D721Med (cell line): ENCODE measurements at places on chromosomes 11 and 22.

DNA sequence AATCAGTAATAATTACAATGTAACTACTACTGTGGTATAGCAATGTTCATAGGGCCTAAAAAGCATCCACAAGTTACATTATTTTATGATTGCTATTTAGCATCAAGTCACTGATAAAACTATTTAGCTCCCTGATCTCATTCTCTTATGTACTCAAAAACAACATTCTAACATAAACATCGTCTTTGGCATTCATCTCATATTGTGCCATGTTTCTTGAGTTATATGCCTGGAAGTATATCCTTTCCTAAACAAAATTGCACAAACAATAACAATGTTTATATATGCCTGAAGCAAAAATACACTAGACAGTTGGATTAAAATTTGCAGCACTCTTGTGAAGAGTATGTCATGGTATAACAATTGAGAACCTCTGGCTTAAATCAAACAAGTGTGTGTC, 34.1 kb downstream of the HORMAD2 start:
- DNase-seq: no peak

DNA sequence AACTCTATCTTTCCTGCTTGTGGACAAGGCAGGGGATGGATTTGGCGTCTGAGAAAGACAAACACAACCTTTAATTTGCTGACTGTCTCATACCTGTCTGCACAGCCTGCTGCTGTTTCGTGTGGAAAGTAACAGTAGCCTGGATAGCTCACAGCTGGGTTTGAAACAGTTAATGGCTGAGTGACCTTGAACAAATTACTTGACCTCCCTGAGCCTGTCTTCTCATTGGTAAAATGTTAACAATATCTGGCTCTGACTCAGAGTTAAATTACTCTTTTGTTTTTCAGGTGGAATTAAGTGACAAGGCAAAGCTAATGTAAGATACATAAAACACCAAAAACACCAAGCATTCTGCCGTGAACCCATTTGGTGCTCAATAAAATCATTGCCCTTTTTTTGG, 41.1 kb upstream of the ADA2 start:
- no peak for DNase-seq

GRCh38 chr22:48665311-48665995, 1162.2 kb downstream of the BRD1 start:
- no peak for DNase-seq

GRCh38 chr11:46435679-46436078, 44.1 kb upstream of the CHRM4 start:
- DNase-seq: no peak

GRCh38 chr11:69012092-69013008, 696 bp downstream of the MRGPRF start:
- no peak for DNase-seq

- no peak for DNase-seq
These were observed 27.9 kb downstream of the PHF21B start for GRCh38 chr22:44981857-44982256.

- no peak for DNase-seq
These were observed 123.7 kb downstream of the MPPED2 start for GRCh38 chr11:30462421-30462820.

GRCh38 chr22:27593378-27593777, 208.2 kb downstream of the MN1 start:
- no peak for DNase-seq

- no peak for DNase-seq
These were observed 205.9 kb downstream of the ST3GAL4 start for GRCh38 chr11:126561327-126561893.

GRCh38 chr22:17949642-17950473, 74.5 kb downstream of the MICAL3 start:
- DNase-seq: no peak

DNA sequence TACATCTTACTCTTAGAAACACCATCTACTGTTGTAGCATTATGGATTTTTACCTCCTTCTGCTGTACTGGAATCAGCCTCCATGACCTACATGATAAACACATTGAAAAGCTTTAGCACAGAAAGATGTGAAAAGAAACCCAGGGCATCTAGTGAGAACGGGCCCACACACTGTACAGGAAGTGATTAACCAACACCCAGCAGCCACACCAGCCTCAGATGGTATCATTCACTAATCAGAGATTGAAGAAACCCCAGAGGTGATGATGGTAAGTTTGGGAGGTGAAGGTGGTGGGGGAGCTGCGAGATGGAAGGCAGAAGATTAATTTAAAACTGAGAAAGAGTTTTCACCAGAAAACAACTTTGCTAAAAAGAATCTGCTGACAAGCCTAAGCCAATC, 46.1 kb downstream of the RASSF10 start:
- DNase-seq: no peak

- no peak for DNase-seq
These were observed at the start of gene KCNE3 for GRCh38 chr11:74466916-74467885. Gene KCNE3, minus strand, starts transcription at chr11:74467549. Its CDS starts 9,986 bp downstream, at chr11:74457563.

DNA sequence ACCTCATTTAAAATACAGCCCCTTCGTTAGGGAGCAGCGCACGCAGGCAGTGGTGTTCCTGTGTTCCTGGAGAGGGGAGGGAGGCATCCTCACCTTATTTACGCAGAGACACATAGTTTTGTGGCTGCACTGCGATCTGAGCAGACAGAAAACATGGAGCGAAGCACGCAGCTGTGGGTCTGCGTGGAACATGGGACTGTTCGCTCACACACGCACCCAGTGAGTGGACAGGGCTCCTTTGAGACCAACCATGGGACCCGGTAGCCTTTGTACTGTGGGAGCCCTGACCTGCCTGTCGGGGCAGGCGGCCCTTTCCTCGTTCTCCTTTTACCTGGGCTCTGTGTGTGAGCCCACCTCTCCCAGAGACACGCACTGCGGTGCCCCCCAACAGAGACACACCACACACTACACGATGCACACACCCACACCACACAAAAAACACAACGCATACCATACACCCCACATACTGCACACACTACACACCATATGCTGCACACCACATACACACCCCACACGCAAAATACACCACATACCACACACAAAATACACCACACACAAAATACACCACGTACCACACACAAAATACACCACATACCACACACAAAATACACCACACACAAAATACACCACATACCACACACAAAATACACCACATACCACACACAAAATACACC, 1245.7 kb downstream of the BRD1 start:
- DNase-seq: no peak

- no peak for DNase-seq
These were observed 15.8 kb downstream of the MYEOV start for GRCh38 chr11:69309631-69310280.

DNA sequence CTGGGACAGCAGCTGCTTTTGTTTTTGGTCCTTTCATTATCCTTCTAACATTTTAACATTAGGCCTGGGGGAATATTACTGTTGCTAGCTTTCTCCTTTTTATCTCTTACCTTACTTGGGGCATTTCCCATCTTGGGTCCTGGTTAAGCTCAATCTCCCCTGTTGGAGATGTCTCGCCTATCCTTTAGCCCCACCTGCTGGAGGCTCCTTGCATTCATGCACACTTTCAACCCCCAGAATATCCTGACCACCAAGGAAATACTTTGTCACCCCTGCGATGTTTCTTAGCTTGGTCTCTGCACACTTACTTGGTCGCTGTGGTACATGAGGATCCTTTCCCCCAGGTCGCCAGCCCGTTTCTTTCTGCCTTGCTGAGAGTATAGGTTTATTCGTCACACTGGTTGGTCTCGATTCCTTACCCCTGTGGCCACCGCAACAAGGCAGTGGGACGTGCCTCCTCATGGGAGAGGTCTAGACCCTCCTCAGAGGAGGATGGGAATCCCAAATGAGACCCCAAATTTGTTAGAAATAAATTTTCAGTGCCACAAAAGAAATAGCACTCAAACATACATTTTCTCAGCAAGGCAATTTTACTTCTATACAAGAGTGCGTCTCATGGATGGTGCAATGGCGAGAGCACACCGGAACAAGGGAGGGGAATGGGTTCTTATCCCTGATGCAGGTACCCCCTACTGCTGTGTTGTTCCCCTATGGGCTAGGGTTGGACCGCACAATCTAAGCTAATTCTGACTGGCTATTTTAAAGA, 5.4 kb upstream of the TXN2 start:
- DNase-seq: no peak

GRCh38 chr22:49272546-49273125, 555.0 kb downstream of the BRD1 start:
- DNase-seq: no peak

DNA sequence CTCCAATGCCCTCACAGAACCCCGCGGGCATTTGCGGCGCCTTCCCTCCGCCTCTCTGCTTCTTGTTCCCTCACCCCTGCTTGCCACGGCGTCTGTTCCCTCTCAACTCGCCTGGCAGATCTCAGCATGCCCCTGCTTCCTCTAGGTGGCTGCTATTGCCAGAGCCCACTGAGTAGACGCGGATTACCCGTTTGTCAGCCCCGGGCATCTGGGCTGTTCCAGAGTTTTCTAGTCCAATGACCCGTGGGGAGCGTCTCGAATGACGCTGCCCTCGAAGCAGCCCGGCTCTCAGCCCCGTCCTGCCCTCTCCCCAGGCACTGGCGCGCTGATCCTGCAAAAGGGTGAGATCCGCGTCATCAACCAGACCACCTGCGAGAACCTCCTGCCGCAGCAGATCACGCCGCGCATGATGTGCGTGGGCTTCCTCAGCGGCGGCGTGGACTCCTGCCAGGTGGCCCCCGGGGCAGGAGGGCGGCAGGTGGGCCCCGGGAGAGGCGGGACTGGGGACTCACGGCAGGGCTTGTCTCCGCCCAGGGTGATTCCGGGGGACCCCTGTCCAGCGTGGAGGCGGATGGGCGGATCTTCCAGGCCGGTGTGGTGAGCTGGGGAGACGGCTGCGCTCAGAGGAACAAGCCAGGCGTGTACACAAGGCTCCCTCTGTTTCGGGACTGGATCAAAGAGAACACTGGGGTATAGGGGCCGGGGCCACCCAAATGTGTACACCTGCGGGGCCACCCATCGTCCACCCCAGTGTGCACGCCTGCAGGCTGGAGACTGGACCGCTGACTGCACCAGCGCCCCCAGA, 49.7 kb downstream of the ST14 start:
- DNase-seq: no peak

GRCh38 chr11:25710975-25711374, 621.0 kb upstream of the ANO3 start:
- no peak for DNase-seq

- no peak for DNase-seq
These were observed 190.3 kb upstream of the ZC3H12C start for GRCh38 chr11:109902764-109903433.

GRCh38 chr11:57207168-57207567, 25.4 kb downstream of the LRRC55 start:
- DNase-seq: no peak

- no peak for DNase-seq
These were observed 72.4 kb upstream of the CARD18 start for GRCh38 chr11:105211806-105212554.

- DNase-seq: no peak
These were observed 191.1 kb upstream of the DDI1 start for GRCh38 chr11:103845331-103845730.

DNA sequence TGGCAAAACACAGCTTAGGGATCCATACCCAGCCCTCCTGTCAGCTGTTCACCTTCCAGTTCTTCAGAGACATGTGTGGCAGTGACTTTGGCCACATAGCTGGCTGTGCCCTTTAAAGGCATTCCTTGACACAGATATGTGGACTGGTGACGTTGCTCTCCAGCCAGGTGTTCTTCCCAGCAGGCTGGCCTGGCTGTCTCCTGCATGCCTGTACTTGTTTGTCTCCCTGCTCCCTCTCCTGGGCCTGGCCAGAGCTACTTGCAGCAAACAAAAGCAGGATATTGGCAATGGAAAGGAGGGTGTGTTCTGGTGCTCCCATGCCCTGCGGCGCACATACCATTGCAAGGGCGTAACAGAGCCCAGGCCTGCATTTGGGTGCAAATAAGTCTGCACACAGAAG, 38.3 kb downstream of the PIK3IP1 start:
- no peak for DNase-seq

DNA sequence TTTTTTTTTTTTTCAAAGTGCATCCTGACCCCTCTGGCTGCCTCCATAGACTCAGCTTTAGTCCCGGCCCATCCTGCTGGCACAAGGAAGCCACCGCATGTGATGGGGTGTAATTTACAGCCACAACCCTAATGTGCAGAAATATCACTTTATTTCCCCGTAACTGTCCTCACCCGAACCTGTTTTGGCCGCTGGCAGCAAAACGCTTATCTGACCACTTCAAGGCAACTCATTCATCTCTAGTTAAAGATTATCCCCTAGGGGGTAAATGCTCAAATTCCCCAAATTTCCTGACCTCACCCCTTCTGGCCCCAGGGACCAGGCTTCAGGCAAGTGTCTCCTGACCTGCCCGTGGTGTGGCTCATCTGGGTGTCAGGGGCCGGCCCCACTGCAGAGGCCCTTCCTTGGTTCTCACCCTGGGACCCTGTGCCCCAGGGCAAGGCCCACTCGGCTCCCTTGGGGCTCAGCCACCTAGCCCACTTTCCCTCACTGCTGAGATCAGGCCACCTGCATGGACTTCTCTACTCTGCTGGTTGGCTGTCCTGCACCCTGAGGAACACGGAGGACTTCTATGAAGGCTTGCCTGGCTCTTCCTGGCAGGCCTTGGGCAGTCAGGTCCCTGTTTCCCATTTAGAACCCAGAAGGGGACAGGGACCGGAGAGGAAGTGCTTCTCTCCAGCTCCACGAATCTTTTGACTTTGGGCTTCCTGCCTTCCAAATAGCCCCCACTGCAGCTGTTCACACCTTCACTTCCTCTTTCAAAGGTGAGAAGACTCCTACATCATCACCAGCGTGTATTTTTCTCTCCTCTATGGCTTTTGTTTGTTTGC, 53.3 kb downstream of the WNT11 start:
- no peak for DNase-seq

DNA sequence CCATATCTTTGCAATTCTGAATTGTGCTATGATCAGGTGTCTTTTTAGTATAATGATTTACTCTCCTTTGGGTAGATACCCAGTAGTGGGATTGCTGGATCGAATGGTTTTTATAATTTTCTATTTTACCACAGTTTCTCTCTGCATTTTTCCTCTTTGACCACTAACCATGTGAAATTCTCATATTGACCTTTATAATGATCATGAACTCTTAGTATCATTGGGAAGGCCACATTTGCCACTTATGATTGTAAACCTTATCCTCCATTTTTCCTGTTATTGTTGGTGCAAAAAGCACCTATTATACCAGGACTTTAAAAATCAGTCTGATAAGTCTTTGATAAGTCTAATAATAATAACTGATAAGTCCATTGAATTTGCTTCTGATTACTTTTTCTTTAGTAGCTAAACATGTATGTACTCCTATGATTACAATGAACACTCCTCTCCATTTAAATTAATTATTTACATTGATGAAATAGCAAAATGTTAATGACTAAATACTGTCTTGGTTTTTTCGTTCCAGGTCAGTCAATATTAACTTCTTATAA, 9.6 kb downstream of the NEAT1 start:
- no peak for DNase-seq

- no peak for DNase-seq
These were observed 108.3 kb upstream of the RRM1 start for GRCh38 chr11:3986301-3986700.

GRCh38 chr11:133778161-133778560, 67.2 kb downstream of the SPATA19 start:
- DNase-seq: no peak

GRCh38 chr11:102620818-102621561, 4.1 kb downstream of the MMP20 start:
- no peak for DNase-seq

- DNase-seq: no peak
These were observed 27.1 kb upstream of the TOP3B start for GRCh38 chr22:22009661-22010060.
